ENCODE measurements at places on chromosomes 13 and 19. TPM values are rescaled to one million over a fixed set of nuclear protein-coding genes. Genes with fewer than 3 reads are reported as not detected.
A peak's percentile ranks its signal among the peaks of the same experiment; 100 is the strongest.

GRCh38 chr19:13033244-13033643 lies 38.0 kb downstream of the NFIX start:
- DNase-seq: no peak

DNA sequence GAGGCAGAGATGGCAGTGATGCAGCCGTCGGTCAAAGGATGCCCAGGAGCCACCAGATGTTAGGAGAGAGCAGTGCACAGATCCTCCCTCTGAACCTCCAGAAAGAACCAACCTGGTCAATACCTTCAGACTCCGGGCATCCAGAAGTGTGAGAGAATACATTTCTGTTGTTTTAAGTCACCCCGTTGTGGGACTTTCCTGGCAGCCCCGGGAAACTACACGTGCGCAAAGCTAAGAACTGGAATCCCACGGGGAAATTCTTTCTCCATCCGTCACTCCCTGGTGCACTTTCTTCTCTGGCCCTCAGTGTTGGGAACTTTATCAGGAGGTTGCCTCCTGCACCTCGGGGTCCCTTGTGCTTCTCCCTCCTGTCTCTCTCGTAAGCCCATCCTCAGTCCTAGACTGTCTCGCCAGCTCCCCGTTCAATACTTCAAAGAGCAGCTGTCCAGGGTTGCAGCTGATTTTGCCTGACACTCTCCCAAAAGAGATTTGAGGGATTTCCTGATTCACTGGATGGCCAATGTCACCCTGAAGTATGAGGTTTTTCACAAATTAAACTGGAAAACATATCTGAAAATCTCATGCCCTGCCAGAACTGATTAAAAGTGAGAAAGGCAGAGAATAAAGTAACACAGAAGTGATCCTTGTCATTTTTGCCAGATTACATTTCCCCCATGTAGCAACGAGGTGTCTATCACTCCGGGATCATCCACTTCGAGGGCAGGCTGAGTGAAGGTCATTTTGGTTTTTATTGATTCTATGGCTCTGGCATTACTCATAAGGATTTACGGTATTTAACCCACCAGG lies 136.8 kb downstream of the DCT start:
- DNase-seq: no peak

GRCh38 chr13:24127116-24127631 lies 33.3 kb upstream of the SPATA13 start:
- DNase-seq: no peak

- DNase-seq: no peak
Observed at GRCh38 chr13:69496981-69497380, 610.6 kb upstream of the ATXN8OS start.

DNA sequence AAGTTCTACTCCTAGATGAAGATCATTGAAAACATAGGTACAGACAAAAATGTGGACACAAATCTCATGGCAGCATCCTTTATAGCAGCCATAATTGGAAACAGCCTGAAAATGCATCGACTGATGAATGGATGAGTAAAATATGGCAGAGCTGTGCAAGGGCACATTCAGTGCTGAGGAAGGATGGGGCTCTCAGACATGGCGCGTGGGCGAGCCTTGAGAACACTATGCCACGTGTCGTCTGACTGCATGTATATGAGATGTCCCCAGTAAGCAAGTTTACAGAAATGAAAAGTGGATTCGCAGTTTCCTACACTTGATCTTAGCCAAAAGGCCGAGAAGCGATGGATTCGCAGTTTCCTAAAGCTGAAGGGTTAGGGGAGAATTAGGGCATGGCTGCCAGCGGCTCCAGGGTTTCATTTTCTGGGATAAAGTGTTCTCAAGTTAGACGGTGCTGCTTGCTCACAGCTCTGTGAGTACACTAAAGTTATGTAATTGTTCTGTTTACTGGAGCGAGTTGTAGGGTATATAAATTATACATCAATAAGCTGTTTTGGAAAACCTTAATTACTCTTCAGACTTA lies 78.0 kb downstream of the RAB20 start:
- DNase-seq: no peak

DNA sequence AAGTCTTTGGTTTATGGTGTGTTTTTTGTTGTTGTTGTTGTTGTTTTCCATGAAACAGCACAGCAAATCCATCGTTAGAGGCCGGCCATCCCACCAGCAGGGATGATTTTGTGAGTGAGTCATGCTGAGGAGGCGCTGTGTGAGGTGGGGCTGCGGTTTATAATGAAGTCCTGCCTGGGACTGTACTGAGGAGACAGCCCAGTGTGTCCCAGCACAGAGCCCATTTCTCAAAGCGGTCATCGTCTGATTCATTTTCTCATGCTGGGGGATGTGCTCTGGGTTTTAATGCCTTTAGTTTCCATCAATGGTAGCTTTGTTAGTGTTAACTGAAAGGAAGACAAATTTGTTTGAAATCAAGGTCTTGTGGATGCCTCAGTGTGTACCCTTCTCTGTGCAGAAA lies 129.3 kb upstream of the SERP2 start:
- no peak for DNase-seq

GRCh38 chr13:27917121-27917947 lies 2.5 kb upstream of the PDX1 start:
- DNase-seq: no peak

- DNase-seq: peak; percentile 81
Observed at GRCh38 chr19:48992581-48993174, 431 bp downstream of the GYS1 start.

- DNase-seq: no peak
Observed at GRCh38 chr19:50202386-50202785, 1.0 kb upstream of the MYH14 start.

DNA sequence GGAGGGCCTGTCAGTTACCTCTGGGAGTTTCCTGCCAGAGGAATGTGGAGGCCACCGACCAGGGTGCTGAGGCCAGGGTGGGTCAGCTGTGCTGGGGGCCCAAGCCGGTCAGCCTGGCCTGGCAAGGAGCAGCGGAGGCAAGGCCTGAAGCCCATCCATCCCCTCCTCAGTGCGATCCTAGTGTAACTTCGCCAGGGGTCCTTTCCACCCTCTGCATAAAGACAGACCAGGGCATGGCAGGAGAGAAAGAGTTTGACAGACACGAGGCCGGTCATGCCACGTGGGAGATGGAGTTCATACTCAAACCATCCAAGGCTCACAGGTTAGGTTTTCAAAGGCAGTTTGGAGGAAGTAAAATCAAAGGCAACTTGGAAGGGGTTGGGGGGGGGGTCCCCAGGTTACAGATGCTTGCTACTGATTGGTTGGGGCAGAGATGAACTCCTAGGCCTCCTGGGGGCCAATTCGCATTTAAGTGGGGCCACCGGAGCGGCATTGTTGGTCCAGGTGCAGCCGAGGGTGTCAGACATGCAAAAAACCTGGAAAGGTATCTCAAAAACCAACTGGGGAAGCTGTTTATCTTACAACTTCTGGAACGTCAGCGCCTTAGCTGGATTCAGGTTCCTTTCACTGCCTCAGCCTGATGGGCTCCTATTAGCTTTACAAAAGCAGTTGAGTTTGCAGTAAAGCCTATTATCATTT lies 36.8 kb upstream of the DPRX start:
- DNase-seq: no peak

GRCh38 chr19:11355160-11356073 lies at the start of gene PLPPR2:
Gene PLPPR2, plus strand, starts transcription at chr19:11355432. Its CDS starts 2,242 bp downstream, at chr19:11357674.
- DNase-seq: peak; percentile 97

DNA sequence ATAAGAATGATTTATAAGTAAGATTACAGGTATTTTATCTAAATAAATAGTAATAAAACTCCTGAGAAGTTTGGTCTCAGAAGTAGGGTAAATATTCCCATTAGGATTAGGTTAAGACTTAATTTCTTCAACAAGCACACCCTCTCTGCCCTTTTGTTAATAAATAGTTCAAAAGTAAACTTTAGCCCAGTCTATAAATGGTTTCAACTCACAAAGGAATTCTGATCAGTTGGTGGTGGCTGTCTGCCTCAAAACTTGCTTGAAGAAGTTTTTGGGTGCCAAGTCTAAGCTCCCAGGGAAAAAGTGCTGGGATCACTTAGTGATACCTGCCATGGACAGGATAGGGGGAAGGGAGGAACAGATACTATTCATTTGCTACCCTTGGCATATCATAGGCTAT lies 22.9 kb downstream of the MBNL2 start:
- no peak for DNase-seq

GRCh38 chr13:24651718-24652345 lies 28.4 kb upstream of the ATP12A start:
- no peak for DNase-seq

- peak; percentile 82 for DNase-seq
Observed at GRCh38 chr19:9793071-9793591, 24.6 kb upstream of the ZNF846 start.

- DNase-seq: no peak
Observed at GRCh38 chr13:27018344-27018861, 153.2 kb downstream of the USP12 start.

- no peak for DNase-seq
Observed at GRCh38 chr19:4704317-4704673, 19.3 kb downstream of the DPP9 start.

- DNase-seq: no peak
Observed at GRCh38 chr19:13100841-13101589, 1.6 kb downstream of the LYL1 start.

GRCh38 chr19:41321600-41322270 lies 11.8 kb downstream of the CCDC97 start:
- peak; percentile 79 for DNase-seq

DNA sequence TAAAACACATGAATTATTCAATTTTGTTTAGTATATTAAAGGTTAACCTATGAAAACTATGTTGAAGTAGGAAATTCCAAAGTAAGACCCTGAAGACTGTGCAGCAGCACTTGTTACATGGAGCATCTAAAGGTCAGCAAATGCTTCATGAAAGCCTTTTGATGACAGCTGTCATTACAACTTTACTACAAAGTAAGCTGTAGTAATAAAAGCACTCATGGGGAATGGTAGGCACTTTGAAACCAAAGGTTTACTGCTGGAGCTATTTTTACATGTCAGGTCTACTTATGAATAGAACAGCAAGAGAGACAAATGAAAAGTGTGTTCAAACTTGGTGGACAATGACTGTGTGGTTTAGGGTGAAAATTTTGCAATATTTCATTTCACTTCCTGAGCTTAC lies 672.5 kb upstream of the PCDH20 start:
- DNase-seq: no peak

GRCh38 chr13:47184321-47184720 lies 287.5 kb upstream of the HTR2A start:
- no peak for DNase-seq

DNA sequence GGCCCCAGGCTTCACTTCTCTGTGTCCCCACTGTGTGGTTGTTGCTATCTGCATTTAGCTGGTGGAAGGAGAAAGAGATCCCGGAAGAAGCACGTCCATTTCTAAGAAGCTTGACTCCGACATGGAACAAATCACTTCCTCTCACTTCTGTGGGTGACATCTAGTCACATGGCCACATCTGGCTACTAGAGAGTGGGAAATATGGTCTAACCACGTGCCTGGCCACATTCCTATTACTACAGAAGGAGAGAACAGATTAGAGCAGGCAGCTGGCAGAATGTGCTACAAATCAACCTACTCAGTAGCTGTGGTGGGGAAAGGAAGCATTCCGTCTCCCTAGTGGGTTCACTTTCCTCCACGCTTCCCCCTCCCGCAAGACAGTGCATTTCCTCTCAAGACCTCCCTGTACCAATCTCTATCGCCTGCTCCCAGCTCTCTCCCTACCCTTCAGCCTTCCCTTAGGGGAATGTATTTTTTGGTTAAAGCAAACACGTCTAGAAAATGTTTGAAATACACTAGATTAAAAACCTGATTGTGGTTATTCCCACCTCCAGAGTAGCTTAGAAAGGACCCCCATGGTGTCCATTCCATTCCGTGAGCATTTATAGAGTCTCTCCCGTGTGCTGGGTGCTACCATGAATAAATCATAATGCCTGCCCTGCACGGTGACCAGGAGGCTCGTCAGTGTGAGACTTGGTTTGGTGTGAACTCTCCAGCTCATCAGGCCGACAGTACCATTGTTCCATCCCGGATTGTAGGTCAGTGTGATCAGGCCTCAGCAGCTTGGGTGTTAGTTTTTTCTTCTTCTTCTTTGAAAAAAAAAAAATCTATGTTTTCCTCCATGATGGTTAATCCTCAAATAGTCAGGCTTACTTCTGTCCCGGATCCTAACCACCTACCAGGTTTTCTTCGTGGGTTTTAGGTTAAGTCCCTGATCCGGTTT lies 8.0 kb upstream of the AMER2 start:
- no peak for DNase-seq

DNA sequence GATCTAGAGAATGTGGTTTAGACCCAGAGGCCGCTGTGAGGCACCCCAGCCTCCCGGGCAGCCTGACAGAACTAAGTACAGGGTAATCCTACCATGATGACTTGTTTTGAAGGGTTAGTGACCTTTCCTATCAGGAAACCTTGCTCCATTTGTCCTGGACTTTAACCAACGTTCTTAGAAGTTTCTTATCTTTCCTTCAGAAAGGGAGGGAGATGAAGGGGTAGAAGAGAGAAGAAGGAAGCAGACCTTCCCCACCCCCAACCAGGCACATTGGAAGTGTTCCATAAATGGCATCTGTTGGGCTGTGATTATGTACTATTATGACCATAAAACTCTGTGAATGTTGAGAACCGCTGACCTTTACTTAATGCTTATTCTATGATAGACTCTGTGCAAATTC lies 184.2 kb downstream of the OXGR1 start:
- no peak for DNase-seq

GRCh38 chr13:64740493-64740892 lies 2489.6 kb downstream of the PCDH9 start:
- no peak for DNase-seq

The MZT1 gene
- 11.4 TPM for total RNA-seq

The SH2D3A gene
- not detected for total RNA-seq

The MEIOSIN gene
- total RNA-seq: not detected

The ZIK1 gene
- 5.4 TPM for total RNA-seq

The PCDH17 gene
- total RNA-seq: 3.5 TPM

The LILRA2 gene
- total RNA-seq: 3.2 TPM

The DNAJC3 gene
- total RNA-seq: 41.5 TPM

The SYT5 gene
- 7.8 TPM for total RNA-seq

The ALDH16A1 gene
- total RNA-seq: 25.3 TPM

The ARMC6 gene
- total RNA-seq: 11.4 TPM

The RAB3A gene
- 2.2 TPM for total RNA-seq

The PLD3 gene
- total RNA-seq: 218 TPM

The C19orf18 gene
- total RNA-seq: 1.5 TPM

The FFAR3 gene
- 1.1 TPM for total RNA-seq

Measured in sigmoid colon (tissue), 7 donors.